ENCODE measurements at places on chromosomes 5 and 9. TPM values are rescaled to one million over a fixed set of nuclear protein-coding genes. Genes with fewer than 3 reads are reported as not detected.

- H3K4me3 ChIP-seq, result no peak overlapping the region
- H3K36me3 ChIP-seq, result no peaks in the 10 kb centered on the region
- H3K27me3 ChIP-seq, result no peaks in the 10 kb centered on the region
- H3K4me1 ChIP-seq, result no peaks in the 10 kb centered on the region
Measured at GRCh38 chr5:9713959-9714586, 83.9 kb upstream of the TAS2R1 start.

- DNase-seq, result no peak
- H3K36me3 ChIP-seq, result no peaks in the 10 kb centered on the region
- H3K4me1 ChIP-seq, result no peaks in the 10 kb centered on the region
Measured at GRCh38 chr9:34688329-34689115, 2.6 kb downstream of the CCL19 start.

GRCh38 chr5:77960863-77961396 lies 184.8 kb upstream of the TBCA start:
- H3K27ac ChIP-seq, result no peak overlapping the region
- H3K4me3 ChIP-seq, result no peak overlapping the region
- peaks cover 41% of the 10 kb centered on the region for H3K27me3 ChIP-seq
- DNase-seq, result peak; percentile 35
- H3K4me1 ChIP-seq, result peaks cover 16% of the 10 kb centered on the region
- H3K36me3 ChIP-seq, result no peaks in the 10 kb centered on the region

DNA sequence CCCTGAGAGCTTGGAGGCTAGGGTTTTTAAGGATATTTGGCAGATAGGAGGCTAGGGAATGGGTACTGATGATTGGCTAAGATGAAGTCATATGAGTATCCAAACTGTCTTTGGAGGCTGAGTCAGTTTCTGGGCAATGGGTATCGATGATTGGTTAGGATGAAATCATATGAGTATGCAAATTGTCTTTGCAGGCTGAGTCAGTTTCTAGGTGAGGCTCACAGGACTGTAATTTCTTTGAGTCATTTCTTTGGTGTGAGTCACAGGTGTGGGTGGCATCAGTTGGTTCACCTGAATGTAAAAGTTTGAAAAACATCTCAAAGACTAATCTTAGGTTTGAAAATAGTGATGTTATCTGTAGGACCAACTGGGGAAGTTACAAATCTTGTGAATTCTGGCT lies 1068.0 kb downstream of the NR2F1-AS1 start:
- H3K4me1 ChIP-seq, result no peaks in the 10 kb centered on the region
- no peak overlapping the region for H3K4me3 ChIP-seq
- H3K36me3 ChIP-seq, result no peaks in the 10 kb centered on the region
- no peak overlapping the region for H3K27ac ChIP-seq

- no peak for DNase-seq
- no peak overlapping the region for H3K27ac ChIP-seq
- H3K36me3 ChIP-seq, result no peaks in the 10 kb centered on the region
- no peaks in the 10 kb centered on the region for H3K4me1 ChIP-seq
Measured at GRCh38 chr5:142684508-142685041, 1.3 kb downstream of the FGF1 start.

DNA sequence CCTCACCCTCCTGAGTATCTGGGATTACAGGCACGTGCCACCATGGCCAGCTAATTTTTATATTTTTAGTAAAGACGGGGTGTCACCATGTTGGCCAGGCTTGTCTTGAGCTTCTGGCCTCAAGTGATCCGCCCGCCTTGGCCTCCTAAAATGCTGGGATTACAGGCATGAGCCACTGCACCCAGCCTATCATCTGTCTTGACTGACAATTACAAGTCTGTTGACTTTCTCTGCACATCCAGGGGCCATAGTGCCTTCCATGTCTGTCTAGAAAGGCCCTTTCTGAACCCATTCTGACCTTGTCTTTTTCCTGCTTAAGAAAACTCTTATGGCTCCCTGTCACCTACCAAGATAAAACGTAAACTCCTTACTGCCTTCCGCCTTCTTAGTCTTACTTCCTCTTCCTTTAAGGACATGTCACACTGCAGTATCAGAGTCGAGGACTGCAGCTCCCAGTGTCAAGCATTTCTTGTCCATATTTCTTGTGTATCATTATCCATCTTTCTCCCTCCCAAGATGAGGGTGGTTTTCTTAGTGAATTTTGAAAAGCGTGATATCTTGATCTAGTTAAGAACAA lies 49.9 kb upstream of the SHB start:
- H3K4me3 ChIP-seq, result no peak overlapping the region
- no peaks in the 10 kb centered on the region for H3K36me3 ChIP-seq
- no peak overlapping the region for H3K27ac ChIP-seq
- DNase-seq, result no peak
- no peaks in the 10 kb centered on the region for H3K4me1 ChIP-seq

Gene GRXCR2
- not detected for total RNA-seq

Gene ACSL6
- 21.5 TPM for total RNA-seq

- no peak for DNase-seq
- no peaks in the 10 kb centered on the region for H3K27me3 ChIP-seq
- H3K36me3 ChIP-seq, result no peaks in the 10 kb centered on the region
- no peak overlapping the region for H3K4me3 ChIP-seq
- H3K4me1 ChIP-seq, result no peaks in the 10 kb centered on the region
- no peak overlapping the region for H3K27ac ChIP-seq
Measured at GRCh38 chr9:36078051-36078450, 41.3 kb downstream of the RECK start.

Gene PCDHB12
- not detected for total RNA-seq

DNA sequence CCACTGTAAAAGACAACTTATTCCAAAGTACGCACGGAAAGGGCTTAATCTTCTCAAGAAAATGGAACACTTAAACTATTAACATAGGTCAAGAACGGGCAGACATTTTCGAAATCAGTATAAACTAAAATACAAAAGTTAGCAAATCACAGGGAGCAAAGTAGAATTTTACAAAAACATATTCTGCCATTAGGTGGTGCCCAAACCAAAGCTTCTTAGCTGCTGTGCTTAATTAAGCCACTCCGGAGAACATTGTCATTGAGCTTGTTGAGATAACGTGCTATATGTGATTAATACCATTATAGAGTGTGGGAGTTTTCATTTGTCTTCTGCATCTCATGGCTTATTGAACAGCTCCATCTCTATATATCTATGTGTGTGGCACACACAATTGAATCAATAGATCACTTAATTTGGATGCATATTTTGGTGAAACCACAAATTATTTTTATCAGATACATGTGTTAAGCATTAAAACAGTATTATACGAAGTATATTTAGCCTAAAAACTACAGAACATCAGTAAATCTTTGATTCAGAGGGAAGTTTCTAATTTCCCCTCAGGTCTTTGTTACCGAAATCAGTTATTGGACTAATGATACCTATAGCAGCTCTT lies 23.4 kb downstream of the UBLCP1 start:
- H3K36me3 ChIP-seq, result peaks cover 12% of the 10 kb centered on the region
- no peak overlapping the region for H3K27ac ChIP-seq
- H3K4me1 ChIP-seq, result peaks cover 3% of the 10 kb centered on the region
- H3K27me3 ChIP-seq, result no peaks in the 10 kb centered on the region
- no peak overlapping the region for H3K4me3 ChIP-seq

DNA sequence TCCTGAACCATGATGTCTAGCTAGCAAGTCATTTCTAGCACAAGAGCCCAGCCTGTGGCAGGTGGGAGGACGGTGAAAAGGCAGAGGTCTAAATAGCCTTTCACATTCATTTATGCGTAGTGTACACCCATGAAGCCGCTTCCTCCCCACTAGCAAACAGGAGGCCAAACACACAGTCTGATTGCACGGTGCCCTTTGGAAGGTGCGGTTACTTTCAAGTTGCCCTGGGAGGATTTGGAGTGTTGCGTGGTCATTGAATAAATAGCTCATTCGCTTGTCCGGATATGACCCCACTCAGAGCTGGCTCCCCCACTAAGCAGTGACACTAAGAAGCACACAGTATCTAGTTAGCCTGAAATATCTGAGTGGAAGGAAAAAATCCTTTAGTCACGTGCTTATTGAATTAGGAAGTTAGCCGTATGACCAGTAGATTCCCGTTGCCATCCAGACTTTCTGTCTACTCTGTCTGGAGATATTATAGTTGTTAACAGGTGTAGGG lies 664 bp upstream of the ARSB start:
- H3K36me3 ChIP-seq, result no peaks in the 10 kb centered on the region
- peak overlapping the region; percentile 82 for H3K4me3 ChIP-seq
- peak; percentile 71 for DNase-seq
- no peaks in the 10 kb centered on the region for H3K27me3 ChIP-seq
- peaks cover 36% of the 10 kb centered on the region for H3K4me1 ChIP-seq
- peak overlapping the region; percentile 91 for H3K27ac ChIP-seq

GRCh38 chr9:100087218-100087617 lies 11.6 kb downstream of the ERP44 start:
- no peak overlapping the region for H3K4me3 ChIP-seq
- peak overlapping the region; percentile 30 for H3K27ac ChIP-seq
- no peak for DNase-seq
- H3K4me1 ChIP-seq, result peaks cover 42% of the 10 kb centered on the region
- H3K27me3 ChIP-seq, result no peaks in the 10 kb centered on the region
- H3K36me3 ChIP-seq, result peaks cover under 1% of the 10 kb centered on the region

Gene C1QTNF3
- total RNA-seq, result 3.0 TPM

All from activated CD8-positive, alpha-beta T cell treated with anti-CD3 and anti-CD28 coated beads, Interleukin-2, amount 10 ng/mL, durations not matched to agents 7 days and 5 days (primary cell).